Astrocyte (in vitro differentiated cells and primary cell): ENCODE measurements at places on chromosomes 6 and 20. TPM values are rescaled to one million over a fixed set of nuclear protein-coding genes. Genes with fewer than 3 reads are reported as not detected.

DNA sequence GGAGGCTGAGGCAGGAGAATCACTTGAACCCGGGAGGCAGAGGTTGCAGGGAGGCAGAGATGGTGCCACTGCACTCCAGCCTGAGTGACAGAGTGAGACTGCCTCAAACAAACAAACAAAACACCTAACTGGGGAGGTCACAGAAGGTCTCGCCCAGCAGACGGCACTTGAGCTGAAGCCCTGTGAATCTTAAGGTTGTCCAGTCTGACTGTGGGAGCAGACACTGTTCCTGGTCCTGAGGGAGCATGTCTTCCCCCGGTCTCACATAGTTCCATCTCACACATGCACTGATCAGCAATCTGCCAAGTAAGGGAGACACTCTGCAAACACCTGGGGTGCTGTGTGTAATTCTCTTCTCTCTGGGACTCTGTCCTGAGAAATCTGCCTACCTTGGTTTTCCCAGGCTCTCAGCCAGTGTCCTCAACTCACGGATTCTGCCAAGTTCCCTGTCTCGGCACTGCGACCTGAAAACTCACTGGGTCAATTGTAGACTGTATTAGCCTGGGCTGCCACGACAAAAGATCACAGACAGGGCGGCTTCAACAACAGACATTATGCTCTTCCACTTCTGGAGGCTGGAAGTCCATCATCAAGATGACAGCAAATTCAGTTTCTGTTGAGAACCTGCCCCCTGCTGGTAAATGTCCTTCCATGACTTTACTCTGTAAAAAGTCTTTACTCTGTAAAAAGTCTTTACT is 94.3 kb downstream of the JPH2 start:
- H3K4me3 ChIP-seq = no peak overlapping the region
- no peaks in the 10 kb centered on the region for H3K36me3 ChIP-seq
- H3K27ac ChIP-seq = no peak overlapping the region
- H3K4me1 ChIP-seq = peaks cover 5% of the 10 kb centered on the region
- no peaks in the 10 kb centered on the region for H3K27me3 ChIP-seq

DNA sequence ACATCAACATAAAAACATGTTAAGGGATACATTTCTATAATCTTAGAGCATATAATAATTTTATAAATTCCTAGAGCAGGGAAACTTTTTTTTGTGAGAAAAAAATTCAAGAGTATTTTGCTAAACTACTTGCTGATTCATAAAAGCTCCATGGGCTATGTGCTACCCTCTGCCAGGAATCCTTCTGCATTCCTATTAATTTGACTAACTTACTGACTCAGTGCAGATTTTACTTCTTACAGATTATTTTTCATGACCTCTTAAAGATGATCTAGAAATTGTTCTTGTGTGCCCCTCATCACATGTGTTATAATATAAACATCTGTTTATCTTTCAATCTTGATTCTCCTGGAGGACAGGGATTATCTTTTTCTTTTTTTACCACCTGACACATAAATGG is 5.7 kb downstream of the VTA1 start:
- H3K4me1 ChIP-seq = peaks cover 7% of the 10 kb centered on the region
- H3K4me3 ChIP-seq = no peak overlapping the region
- H3K27ac ChIP-seq = peak overlapping the region; percentile 47
- H3K27me3 ChIP-seq = no peaks in the 10 kb centered on the region
- H3K36me3 ChIP-seq = no peaks in the 10 kb centered on the region
- DNase-seq = peak; percentile 74

DNA sequence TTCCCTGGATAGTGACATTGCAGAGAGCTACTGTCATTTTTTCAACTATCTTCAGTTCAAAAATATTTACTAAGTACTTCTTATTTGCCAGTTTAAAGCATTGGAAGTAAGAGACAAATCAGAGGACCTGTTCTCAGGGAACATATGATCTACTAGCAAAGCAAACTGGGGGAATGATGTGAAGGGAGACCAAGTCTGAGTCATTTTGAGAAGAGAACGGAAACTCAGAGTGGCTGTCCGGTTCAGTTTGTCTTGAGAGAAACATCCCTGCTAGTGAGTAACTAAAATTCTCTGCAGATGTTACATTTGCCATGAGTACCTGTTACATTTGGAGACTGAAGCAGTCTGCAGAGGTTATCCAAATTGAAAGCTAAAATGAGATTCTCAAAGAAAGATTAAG is 118.3 kb downstream of the KCNQ5 start:
- no peaks in the 10 kb centered on the region for H3K27me3 ChIP-seq
- DNase-seq = no peak
- no peak overlapping the region for H3K4me3 ChIP-seq
- no peak overlapping the region for H3K27ac ChIP-seq
- no peaks in the 10 kb centered on the region for H3K36me3 ChIP-seq
- H3K4me1 ChIP-seq = no peaks in the 10 kb centered on the region

DNA sequence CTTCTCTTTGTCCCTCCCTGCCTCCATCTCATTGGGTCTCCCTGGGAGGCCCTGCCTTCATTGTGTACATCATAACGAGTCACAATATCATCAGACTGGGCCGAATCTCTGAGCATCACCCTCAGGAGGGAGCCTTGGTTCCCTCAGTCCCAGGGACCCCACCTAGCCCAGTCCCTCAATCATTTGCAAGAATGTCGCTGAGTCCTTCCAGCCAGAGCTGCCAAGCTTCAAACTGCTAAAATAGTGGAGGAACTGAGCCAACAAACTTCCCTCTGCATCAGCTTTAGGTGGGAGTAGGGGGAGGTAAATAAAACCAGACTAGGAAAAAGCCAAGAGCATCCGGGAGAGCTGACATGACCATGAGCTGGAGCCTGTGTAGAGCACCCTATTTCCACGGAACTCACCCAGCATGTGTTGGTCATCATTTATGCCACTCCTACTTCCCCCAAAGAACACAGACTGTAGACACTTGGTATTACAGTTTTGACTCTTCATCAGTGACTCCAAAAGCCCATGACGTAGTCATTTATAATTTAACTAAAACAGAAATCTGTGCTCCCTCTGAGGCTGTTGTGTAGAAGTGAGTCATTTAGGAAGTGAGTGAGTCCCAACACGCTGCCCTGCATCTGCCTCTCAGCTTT is 28.8 kb upstream of the IL17A start:
- no peak for DNase-seq
- no peak overlapping the region for H3K4me3 ChIP-seq
- no peaks in the 10 kb centered on the region for H3K36me3 ChIP-seq
- H3K27ac ChIP-seq = no peak overlapping the region
- no peaks in the 10 kb centered on the region for H3K27me3 ChIP-seq
- no peaks in the 10 kb centered on the region for H3K4me1 ChIP-seq

DNA sequence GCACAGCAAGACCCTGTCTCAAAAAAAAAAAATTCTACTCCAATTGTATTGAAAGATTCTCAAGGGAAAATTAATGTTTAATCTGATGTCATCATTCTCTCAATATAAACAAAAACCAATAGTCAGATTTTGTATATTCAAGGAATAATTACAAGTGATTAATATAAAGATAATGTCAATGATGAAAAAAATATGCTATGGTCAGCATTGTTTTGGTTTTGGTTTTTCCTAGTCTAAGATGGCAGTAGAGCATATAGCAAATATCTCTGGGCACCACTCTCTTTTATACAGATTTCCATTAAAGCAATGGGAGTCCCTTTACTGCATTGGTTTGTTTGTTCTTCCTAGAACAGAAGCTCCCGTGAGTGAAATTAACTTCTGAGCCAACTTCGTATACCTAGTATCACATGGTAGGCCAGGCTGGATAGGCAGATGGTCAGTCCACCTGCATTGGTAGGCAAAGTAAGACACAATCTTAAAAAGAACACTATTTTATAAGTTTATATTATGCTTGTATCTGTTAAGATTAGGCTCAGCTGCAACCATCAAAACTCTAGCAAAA is 523.8 kb upstream of the JARID2 start:
- no peak for DNase-seq
- H3K36me3 ChIP-seq = no peaks in the 10 kb centered on the region
- H3K4me3 ChIP-seq = no peak overlapping the region
- H3K4me1 ChIP-seq = peaks cover 4% of the 10 kb centered on the region
- H3K27me3 ChIP-seq = no peaks in the 10 kb centered on the region
- no peak overlapping the region for H3K27ac ChIP-seq

DNA sequence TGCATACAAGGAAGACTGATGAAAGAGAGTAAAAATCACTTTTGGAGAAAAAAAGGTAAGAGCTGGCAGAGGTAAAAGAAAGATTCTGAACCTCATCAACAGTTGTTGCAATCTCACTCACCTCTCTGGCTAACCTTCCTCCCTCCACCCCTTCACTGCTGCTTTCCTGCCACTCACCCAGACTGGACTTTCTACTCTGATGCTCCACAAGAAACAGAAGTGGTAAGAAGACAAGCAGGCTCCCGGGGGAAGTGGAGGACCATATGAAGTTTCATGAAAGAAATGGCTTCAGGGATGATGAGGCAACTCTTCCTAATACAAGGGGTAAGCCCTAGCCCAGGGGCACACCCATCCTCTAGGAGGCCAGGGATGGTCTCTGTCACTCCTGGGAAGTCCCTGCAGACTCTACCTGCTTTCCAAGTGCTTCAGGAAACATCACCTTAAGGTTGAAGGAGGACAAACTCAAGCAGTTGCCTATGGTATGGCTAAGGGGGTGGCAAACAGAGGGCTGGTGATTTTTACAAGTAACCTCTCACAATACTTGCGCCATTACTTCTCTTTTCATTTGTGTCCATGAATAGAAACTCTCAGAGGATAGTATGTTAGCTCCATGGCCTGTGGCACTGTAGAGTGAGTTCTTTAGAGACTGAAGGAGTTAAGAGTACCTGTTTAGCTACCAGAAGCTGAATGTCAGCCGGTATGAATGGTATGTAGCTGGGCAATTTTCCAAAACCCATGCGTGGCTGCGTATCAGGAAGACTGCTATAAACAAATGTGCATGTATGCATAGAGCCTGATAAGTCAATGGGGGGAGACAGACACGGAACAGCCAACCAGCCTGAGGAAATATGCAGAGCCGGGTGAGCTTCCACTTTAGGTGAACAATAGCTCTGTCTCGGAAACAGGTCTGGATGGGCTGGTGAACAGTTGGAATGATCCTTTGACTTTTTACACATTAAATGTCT is 112.0 kb downstream of the BACH2 start:
- H3K27ac ChIP-seq = no peak overlapping the region
- H3K4me1 ChIP-seq = peaks cover 9% of the 10 kb centered on the region
- no peak overlapping the region for H3K4me3 ChIP-seq
- peak; percentile 77 for DNase-seq
- no peaks in the 10 kb centered on the region for H3K36me3 ChIP-seq

LRP11 gene
- 24.2 and 26.2 TPM in 2 replicates for total RNA-seq
